Psoas muscle (tissue), 8 donors: ENCODE measurements at places on chromosomes 13 and 19. TPM values are rescaled to one million over a fixed set of nuclear protein-coding genes. Genes with fewer than 3 reads are reported as not detected.

DNA sequence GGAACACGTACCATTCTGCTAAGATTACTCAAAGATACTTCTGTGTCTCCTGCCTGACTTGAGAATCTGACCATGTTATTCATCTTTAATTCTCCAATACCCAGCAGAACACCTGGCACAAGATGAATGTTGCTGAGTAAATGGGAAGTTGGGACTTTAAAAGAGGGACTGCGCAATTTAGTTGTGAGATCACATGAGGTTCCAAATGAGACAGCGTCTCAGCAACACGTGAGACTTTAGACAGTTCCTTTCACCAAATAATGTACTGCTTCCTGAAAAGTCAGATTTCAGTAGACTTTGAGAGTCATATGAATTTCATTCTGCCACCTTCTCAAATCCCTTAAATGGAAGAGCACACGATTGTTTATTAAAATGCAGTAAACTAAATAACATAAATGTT is 36.7 kb downstream of the DOCK9 start:
- DNase-seq, result no peak

DNA sequence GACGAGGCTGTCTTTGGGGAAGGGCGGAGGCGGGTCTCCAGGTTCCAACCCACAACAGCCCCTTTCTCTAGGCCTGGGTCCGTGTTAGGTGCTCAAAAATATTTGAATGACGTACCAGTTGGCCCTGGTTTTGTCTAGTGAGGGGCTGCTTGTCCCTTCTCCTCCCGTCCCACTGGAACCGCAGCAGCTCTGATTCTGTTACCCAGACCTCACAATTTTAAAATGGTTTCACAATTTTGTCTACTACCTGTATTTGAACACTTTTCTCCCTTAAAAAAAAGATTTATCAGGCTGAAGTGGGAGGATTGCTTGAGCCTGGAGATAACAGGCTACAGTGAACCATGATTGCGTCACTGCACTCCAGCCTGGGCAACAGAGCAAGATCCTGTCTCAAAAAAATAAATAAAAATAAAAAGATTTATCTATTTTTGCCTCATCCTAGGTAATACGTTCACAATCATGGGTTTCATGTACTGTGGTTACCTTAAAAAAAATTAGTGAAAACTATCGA is 1.3 kb upstream of the IRF2BP1 start:
- no peak for DNase-seq

BCL3 gene
- polyA plus RNA-seq, result 5.7 TPM

ZNF134 gene
- 8.6 TPM for polyA plus RNA-seq

MYO1F gene
- polyA plus RNA-seq, result 1.00 TPM
